Activated T-cell treated with anti-CD3 and anti-CD28 coated beads for 24 hours (primary cell): ENCODE measurements at places on chromosomes 6 and 20.

DNA sequence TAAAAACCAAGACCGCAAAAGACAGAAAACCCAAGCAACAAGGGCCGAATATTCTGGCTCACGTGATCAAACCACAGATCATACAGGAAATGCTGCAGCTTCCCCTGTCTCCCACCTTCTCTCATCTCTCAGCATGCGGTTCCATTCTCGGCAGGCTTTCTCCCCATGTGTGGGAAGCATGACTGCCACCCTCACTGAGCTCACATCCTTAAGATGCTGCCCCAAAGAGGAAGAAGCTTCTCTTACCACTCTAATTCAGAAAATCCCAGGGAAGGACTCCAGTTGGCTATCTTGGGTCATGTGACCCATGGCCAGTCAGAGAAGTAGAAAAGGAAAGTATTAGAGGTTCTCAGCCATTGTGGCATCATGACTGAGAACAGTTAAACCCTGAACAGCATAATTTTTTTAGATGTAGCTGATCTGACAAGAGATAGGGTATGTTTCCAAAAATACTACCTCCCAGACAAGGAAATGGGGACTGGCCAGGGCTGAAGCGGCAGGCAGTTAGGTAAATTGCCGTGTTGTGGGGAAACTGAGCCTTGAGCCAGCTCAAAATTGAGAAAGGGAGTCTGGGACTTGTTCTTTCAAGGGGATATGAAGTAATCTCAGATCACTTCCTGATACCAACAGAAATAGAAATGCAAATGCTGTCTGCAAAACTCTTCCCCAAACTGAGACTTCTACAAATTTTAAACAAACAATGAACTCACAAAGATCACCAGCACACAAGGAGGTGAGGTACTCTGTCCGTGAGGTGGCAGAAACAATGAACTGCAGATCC lies 37.1 kb upstream of the GRM4 start:
- peak; percentile 58 for DNase-seq

DNA sequence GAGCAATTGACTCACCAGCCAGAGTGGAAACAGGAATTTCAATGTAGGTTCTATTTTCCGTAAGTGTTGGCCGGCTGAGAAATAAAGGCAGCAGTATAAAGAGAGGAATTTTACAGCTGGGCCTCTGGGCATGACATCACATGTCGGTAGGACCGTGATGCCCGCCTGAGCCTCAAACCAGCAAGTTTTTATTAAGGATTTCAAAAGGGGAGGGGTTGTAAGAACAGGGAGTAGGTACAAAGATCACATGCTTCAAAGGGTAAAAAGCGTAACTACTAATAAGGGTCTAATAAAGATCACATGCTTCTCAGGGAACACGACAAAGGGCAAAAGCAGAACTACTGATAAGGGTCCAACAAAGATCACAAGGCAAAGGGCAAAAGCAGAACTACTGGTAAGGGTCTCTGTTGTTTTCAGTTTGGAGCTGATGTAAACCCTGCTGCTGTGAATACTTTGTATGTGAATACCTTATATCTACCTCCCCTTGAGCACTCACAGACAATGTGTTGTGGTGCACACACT lies 9.0 kb upstream of the TULP4 start:
- no peak for DNase-seq

GRCh38 chr20:19259141-19259591 lies 46.7 kb downstream of the SLC24A3 start:
- no peak for DNase-seq

DNA sequence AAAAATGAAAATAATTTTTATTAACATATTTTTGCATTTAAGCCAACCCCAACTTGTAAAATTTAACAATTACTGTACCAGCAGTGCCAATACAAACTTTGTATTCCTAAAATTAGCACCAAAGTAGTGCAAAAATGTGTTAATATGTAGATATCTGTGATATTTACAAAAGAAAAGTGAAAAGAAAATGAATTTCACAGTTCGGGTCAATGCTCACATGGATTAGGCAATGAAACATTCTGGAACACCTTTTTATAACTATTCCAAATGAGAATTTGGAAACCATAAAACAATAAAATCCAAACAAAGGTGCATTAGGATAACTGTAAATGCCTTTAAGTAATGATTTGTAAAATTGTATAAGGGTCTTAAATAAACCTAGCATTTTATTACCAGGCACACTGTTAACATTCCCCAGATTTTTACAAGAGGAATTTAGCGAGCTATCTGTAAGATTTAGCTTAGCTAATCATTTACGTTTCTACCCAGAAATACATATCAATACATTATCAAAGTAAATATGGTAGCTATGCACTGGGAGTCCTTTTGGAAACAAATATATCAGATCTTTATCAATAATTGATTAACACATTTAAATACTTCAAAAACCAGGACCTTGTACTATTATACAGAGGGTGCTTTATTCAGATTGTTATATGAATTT lies 112.2 kb downstream of the MTFR2 start:
- DNase-seq = no peak

- DNase-seq = no peak
These were observed 50.8 kb downstream of the FAM50B start for GRCh38 chr6:3899970-3900439.

GRCh38 chr6:65199121-65199520 lies 507.9 kb downstream of the EYS start:
- DNase-seq = no peak

GRCh38 chr6:30824698-30825097 lies 59.6 kb upstream of the DDR1 start:
- DNase-seq = no peak

DNA sequence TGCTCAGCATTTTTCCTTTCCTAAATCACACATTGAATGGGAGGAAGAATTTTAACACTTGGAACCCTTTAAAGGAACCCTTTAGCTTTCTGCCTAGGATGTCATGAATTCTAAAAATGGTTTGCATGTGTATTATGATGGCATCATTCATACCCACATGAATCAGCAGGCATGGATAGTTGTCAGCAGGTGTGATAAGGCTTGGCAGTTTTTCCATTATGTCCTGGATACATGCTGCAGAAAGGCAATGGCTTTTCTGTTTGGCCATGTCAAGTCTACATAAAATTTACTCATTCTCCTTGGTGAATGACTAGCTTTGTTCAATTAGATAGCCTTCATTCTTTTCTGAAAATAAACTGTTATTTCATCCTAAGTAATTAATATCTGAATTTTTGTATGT lies 353.7 kb downstream of the GRIK2 start:
- DNase-seq = no peak

- DNase-seq = no peak
These were observed 15.6 kb downstream of the ARG1 start for GRCh38 chr6:131588643-131589042.

DNA sequence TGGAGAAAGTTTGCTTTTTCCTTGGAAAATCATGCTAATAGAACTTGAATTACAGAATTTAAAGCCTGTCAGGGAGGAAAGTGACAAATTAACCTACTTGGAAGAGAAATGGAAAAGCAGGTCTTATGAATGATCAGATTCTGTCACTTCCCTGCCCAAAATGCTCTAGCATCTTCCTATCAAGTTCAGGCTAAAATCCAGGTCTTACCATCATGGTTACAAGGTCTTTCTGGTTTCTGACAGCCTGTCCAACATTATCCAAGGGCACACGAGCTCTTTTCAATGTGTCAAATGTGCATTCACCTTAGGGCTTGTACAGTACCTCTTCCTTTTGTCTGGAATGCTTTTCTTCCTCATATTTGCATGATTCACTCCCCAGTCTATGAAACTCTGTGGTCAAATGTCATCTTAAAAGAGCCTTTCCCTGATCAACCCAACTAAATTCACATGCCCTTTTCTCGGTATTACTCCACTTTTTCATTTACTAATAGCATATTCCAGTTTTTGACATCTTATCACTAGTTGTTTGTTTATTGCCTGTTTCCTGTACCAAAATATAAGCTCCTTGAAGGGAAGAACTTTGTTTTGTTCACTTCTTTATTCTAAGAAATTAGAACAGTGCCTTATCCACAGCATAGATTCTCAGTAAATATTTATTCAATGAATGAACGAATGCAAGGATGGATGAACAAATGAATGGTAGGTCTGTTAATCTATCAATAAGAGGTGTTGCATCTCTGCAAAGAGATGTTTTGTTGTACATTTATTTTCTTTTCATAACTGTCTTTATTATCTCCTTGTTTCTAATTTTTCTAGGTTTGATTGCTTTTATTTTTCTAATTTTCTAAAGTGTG lies 139.5 kb downstream of the BCAS1 start:
- DNase-seq = no peak

DNA sequence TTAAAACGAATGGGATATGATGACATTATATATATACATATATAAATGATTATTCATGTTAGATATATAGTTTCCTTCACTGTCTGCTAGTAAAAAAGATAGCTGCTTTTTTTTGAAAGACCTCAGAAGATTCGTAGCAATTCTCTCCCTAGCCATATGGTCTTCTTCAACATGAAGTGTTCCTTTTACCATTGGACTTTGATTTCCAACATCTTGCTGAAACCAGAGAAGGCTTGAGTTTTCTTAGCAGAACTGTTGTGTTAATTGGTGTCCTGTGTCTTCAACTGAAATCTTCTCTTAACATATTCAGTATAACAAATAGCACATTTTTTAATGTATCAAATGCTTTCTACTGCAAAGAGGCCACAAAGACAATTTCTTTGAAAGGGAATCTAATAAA lies 55.3 kb downstream of the FNDC1 start:
- DNase-seq = no peak

- DNase-seq = no peak
These were observed 50.6 kb downstream of the NUP153 start for GRCh38 chr6:17656092-17656491.

DNA sequence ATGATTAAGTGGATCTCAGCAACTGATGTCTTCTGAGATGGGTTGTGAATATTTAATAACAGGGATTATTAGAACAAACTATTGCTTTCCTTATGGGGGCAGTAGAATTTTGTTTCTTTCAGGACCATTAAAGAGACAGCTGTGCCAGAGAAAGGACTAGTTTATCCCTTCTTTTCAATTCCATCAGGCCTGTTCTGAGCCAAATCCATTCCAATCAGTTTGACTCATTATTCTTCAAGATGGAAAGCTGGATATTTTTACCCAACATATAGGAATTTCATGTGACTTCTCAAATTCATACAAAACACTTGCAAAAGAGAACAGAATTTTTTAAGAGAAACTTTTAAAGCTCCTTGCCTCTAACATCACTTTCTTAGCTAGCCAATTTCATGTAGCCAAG lies 722.0 kb upstream of the FLRT3 start:
- DNase-seq = no peak

GRCh38 chr6:1873781-1874180 lies 264.1 kb downstream of the FOXC1 start:
- DNase-seq = no peak

- no peak for DNase-seq
These were observed 48.1 kb upstream of the MBOAT1 start for GRCh38 chr6:20260360-20260759.

- no peak for DNase-seq
These were observed 5.9 kb downstream of the MAP7 start for GRCh38 chr6:136544326-136544725.

GRCh38 chr20:46698788-46699187 lies 9.5 kb upstream of the TP53RK start:
- DNase-seq = no peak

GRCh38 chr20:4102381-4102780 lies 87.0 kb upstream of the RNF24 start:
- no peak for DNase-seq

- DNase-seq = no peak
These were observed 188.7 kb upstream of the CEP162 start for GRCh38 chr6:84416043-84416657.

- DNase-seq = no peak
These were observed 3.3 kb downstream of the PLN start for GRCh38 chr6:118551063-118552053.

- no peak for DNase-seq
These were observed 12.1 kb downstream of the TMEM181 start for GRCh38 chr6:158571826-158572652.

- DNase-seq = no peak
These were observed 962.9 kb upstream of the SLC35B3 start for GRCh38 chr6:9398071-9398766.

DNA sequence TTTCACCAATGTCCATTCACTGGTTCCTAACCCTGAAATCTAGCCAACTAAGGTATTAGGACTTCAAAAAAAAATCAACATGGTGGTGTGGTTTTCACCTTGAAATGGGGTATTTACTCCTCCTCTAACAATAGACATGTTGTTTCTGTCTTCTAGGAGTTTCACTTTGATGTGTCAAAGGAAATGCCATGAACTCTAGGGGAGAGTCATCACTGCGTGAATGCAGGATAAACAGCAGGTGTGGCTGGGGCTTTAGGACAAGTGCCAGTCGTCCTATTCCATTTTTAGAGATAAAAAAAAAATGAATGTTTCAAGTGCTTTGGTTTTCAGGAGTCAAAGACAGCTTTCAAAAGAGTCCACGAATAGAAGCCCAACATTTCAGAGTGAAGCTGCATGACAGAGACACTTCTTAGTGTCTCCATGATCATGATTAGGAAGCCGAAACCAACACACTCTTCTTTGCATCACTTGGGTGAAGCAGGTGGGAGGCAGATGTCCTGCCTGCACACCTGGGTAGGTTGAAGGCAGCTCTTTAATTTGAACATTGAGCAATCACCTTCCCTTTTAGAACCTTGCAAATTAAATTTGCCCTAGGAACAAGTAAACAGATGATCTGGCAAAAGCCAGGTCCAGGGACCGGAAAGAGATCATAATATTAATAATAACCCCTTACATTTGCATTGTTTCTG lies 328.5 kb upstream of the PRDM1 start:
- DNase-seq = no peak

- DNase-seq = no peak
These were observed 303.4 kb upstream of the EXOC2 start for GRCh38 chr6:996271-996852.

DNA sequence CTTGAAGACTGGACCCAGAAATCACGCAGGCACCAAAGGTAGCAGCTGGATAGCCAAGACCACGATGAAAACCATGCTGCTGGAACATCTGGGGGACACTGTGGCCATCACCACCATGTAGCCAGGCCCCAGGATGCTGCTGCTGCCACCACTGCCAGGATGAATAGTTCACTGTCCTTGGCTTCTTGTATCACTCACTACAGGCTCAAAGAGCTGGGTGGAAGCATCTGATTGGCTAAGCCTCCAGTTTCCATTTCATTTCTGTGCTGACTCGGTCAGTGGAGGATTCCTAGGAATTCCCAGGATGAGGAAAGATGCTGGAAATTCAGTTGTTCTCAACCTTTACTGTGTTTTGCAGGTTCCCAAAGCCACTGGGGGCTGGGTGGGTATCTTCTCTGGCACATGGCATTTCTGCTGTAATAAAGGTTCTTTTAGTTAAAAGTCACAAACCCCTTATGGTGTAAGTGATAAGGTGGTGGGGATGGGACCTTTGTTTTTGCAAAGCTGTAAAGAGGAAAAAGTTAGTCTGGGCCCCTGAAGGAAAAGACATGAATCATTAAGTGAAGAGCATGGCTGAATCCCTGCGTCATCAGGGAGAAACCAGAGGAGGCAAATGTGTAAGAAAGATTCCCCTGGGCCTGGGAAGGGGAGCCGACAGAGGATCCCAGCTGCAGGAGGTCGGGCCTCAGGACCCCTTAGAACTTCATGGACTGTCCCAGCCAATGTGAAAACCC lies 75.6 kb upstream of the RNF24 start:
- DNase-seq = no peak
